ENCODE measurements at places on chromosomes 6 and 20. TPM values are rescaled to one million over a fixed set of nuclear protein-coding genes. Genes with fewer than 3 reads are reported as not detected.

Gene TRIM26
- total RNA-seq: 35.4 TPM

Gene PTK6
- 25.8 TPM for total RNA-seq

DNA sequence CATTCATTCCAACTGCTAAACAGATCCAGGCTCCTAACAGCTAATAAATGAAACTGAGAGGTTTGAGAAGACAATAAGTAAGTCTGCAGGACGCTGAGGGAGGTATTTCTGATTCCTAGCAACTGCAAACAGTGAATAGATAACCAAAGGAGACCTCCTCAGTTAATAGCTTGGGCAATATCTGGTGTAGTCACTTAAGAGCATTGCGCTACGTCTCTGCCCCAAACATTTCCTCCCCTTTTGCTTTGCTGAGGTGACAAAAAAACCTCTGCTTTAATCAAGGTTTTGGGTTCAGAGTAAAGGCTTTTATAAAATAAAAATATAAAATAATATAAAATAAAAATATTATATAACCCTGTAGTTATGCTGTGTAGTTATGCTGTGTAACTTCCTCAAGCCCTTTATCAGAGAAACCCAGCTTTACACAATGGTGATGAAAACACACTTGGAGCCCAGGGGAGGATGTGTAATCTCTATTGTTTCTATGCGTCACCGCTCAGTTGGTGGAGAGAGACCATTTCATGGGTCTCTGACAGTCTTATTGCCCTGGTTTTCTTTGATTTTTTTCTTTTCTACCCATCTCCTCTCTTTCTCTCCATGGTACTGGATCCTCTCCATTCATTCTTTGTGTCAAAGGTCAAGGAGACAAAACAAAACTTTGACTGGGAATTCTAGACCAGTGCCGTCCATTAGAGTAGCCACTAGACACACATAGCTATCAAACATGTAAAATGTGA is 18.9 kb upstream of the CALHM5 start:
- no peak for DNase-seq

DNA sequence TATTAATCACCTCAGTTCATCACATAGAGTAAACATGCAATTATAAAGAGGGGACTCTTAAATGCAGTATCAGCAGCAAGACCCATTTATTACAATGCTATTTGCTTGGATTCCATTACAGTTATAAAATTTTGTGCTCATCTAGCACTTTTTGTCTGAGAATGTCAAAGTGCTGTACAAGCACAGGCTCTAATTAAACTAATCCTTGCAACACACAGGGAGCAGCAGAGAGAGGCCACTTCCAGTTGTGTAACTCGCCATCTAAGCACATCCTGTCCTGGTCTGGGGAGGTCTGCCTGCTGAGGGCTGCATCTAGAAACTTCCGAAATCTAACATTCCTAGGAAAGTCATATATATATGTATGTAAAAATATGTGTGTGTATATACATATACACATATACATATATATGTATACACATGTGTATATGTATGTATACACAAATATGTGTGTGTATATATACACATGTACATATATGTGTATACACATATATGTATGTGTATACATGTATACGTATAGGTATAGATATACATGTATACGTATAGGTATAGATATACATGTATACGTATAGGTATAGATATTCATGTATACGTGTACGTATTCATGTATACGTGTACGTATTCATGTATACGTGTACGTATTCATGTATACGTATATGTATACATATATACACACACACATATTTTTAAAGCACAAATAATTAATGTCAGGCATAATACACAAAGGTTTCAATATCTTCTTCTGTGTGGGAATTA is 136.4 kb upstream of the JARID2 start:
- DNase-seq: no peak

- no peak for DNase-seq
Observed at GRCh38 chr20:24743641-24744040, 205.4 kb upstream of the CST7 start.

Measured in vagina (tissue), 2 donors.